ENCODE measurements at places on chromosomes 6 and 20. TPM values are rescaled to one million over a fixed set of nuclear protein-coding genes. Genes with fewer than 3 reads are reported as not detected.

TRIM10 gene
- not detected for total RNA-seq

COL21A1 gene
- total RNA-seq, result 13.3 TPM

ULBP2 gene
- total RNA-seq, result 0.32 TPM

RIPOR2 gene
- total RNA-seq, result 23.7 TPM

NT5DC1 gene
- 12.3 TPM for total RNA-seq

FAM83C gene
- total RNA-seq, result 0.36 TPM

NRN1 gene
- 1.1 TPM for total RNA-seq

CPXM1 gene
- total RNA-seq, result 35.5 TPM

BMP7 gene
- 16.8 TPM for total RNA-seq

PRDM1 gene
- total RNA-seq, result 3.5 TPM

RCAN2 gene
- total RNA-seq, result 12.3 TPM
